HCT116 (cell line): ENCODE measurements at places on chromosomes 6 and 20. TPM values are rescaled to one million over a fixed set of nuclear protein-coding genes. Genes with fewer than 3 reads are reported as not detected.

GRCh38 chr6:27154696-27155095 lies 92.8 kb upstream of the PRSS16 start:
- H3K36me3 ChIP-seq: no peaks in the 10 kb centered on the region
- DNase-seq: no peak
- H3K4me3 ChIP-seq: no peak overlapping the region
- H3K4me1 ChIP-seq: peaks cover 46% of the 10 kb centered on the region
- no peaks in the 10 kb centered on the region for H3K27me3 ChIP-seq

- H3K36me3 ChIP-seq: no peaks in the 10 kb centered on the region
- H3K4me1 ChIP-seq: 0 out of 2 replicates have a peak, but pooled peaks cover 3% of the 10 kb centered on the region
- no peak overlapping the region for H3K4me3 ChIP-seq
- no peaks in the 10 kb centered on the region for H3K27me3 ChIP-seq
These were observed 60.7 kb downstream of the BMP7 start for GRCh38 chr20:57205606-57206219.

DNA sequence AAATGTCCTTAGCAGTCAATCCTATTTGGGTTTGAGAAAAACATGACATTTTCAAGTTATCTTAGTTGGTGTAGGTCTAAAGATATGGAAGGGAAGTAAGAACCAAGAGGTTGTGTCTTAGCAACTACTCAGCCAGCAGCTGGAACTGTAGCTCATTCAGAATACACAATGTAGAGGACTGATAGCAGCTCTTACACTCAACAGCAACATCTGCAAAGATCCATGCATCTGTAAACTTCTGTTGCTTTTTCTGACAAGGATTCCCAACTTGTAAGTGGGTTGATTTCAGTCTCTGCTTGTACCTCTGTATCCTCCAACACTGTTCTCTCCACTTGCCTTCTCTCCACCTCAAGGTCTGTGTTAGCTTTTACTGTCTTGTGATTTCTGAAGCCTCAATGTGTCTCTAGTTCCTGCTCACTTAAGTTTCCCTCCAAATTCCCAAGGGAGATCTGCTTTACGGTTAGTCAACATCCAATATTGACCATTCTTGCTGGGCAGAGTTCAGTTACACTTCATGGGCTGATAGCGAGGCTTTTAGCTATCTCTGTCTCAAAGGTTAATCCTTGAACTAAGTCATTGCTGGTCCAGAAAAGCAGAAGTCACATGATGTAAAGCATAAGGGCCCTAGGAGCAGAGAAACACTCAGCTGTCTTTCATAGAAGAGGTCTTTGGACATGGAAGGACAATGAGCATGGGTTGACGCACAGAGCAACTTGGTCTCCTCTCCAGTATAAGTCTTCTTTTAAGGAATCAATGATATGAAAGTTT lies 71.6 kb upstream of the LGSN start:
- no peaks in the 10 kb centered on the region for H3K27me3 ChIP-seq
- H3K4me1 ChIP-seq: no peaks in the 10 kb centered on the region
- H3K36me3 ChIP-seq: no peaks in the 10 kb centered on the region
- DNase-seq: no peak

GRCh38 chr20:24662752-24663365 lies 193.4 kb downstream of the SYNDIG1 start:
- H3K4me3 ChIP-seq: no peak overlapping the region
- no peak overlapping the region for H3K27ac ChIP-seq
- H3K27me3 ChIP-seq: peaks cover 4% of the 10 kb centered on the region; the same call in 1 of the 2 replicates
- no peak for DNase-seq
- H3K4me1 ChIP-seq: no peaks in the 10 kb centered on the region

Gene ALDH8A1
- 1.4 TPM for total RNA-seq
